Thoracic aorta endothelial cell (primary cell): ENCODE measurements at places on chromosomes 16 and 17. TPM values are rescaled to one million over a fixed set of nuclear protein-coding genes. Genes with fewer than 3 reads are reported as not detected.

Gene PSMD12
- total RNA-seq, result 64.3 and 64.9 TPM in 2 replicates

Gene ZNF19
- 2.5 and 3.0 TPM in 2 replicates for total RNA-seq

Gene CEMP1
- total RNA-seq, result not detected in 2 replicates

Gene WNT9B
- not detected in 2 replicates for total RNA-seq

Gene TMEM220
- total RNA-seq, result 1.1 and 2.0 TPM in 2 replicates

Gene KLHL10
- not detected in 2 replicates for total RNA-seq

Gene DOK4
- 18.0 and 29.9 TPM in 2 replicates for total RNA-seq

Gene CHST5
- total RNA-seq, result not detected in 2 replicates

Gene HOXB5
- 0.13 and 1.5 TPM in 2 replicates for total RNA-seq

Gene KRT36
- total RNA-seq, result not detected in 2 replicates

Gene ASGR1
- total RNA-seq, result 5.8 and 9.7 TPM in 2 replicates

Gene CETP
- total RNA-seq, result 0.13 and 0.43 TPM in 2 replicates

Gene KRTAP16-1
- not detected in 2 replicates for total RNA-seq

Gene TMEM238L
- total RNA-seq, result not detected in 2 replicates

Gene TNRC6A
- total RNA-seq, result 55.6 and 64.5 TPM in 2 replicates
